Esophagus mucosa (tissue), 1 donor: ENCODE measurements at places on chromosomes 1 and 21. TPM values are rescaled to one million over a fixed set of nuclear protein-coding genes. Genes with fewer than 3 reads are reported as not detected.

RRP1 gene
- total RNA-seq = 30.8 TPM

OLFML3 gene
- total RNA-seq = 1.6 TPM

AADACL3 gene
- total RNA-seq = not detected

IL6R gene
- 6.1 TPM for total RNA-seq

TTLL10 gene
- total RNA-seq = 1.0 TPM

KRTAP7-1 gene
- not detected for total RNA-seq

MCOLN3 gene
- 0.36 TPM for total RNA-seq

CLCA4 gene
- 230 TPM for total RNA-seq

B3GALT2 gene
- 0.04 TPM for total RNA-seq

CELA2A gene
- 0.36 TPM for total RNA-seq

KRTAP19-3 gene
- total RNA-seq = not detected

TMCO1 gene
- 60.6 TPM for total RNA-seq

GBP6 gene
- total RNA-seq = 430 TPM

TEX50 gene
- not detected for total RNA-seq

F5 gene
- 0.20 TPM for total RNA-seq

PDZK1IP1 gene
- total RNA-seq = 273 TPM

PAQR7 gene
- total RNA-seq = 11.1 TPM

OR14K1 gene
- total RNA-seq = not detected

CZIB gene
- 28.0 TPM for total RNA-seq

PGLYRP3 gene
- 31.3 TPM for total RNA-seq
